ENCODE measurements at places on chromosomes 11 and 22.

DNA sequence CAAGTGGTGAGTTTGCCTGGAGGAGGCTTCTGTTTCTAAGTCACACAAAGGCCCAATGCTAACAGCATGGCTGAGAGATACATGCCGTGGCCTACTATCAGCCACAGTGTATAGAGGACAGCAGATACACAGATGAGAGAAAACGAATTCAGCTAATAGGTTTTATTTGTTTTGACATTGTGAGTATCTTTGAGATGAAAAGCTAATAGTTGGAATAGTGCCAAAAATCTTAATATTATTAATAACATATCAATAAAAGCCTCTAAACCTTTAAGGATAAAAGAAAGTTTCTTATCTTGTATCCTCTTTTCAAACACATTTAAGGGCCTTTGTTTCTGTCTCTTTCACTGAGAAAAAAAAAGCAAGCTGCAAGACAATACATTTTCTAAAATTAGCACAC, 30.5 kb upstream of the OLFML1 start:
- no peak for DNase-seq

- peak; percentile 31 for DNase-seq
Observed at GRCh38 chr22:45602824-45603595, 68.6 kb upstream of the ATXN10 start.

GRCh38 chr11:133947321-133947756, 9.4 kb downstream of the IGSF9B start:
- peak; percentile 55 for DNase-seq

- DNase-seq, result no peak
Observed at GRCh38 chr11:98568013-98568412, 452.7 kb upstream of the CNTN5 start.

DNA sequence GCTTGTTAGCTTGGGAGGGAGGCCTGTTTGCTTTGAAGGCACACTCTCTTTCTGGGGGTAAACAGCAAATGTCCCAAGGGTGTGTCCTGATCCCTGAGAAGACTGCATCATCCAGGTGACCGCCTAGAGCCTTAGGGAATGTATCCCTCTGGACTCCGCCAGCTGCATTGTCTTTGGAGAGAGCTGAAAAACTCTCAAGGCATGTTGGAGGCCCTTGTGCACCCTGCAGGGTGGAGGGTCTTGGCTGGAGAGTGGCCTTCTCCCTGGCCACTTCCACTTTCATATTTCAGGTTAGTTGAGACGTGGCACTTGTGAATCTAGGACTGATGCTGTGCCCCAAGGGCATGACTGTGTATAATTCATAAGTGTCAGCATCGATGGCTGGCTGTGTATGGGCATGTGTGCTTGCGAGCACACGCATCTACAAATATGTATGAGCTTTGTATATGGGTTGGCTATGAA, 70.6 kb downstream of the ZBTB16 start:
- DNase-seq, result no peak

GRCh38 chr22:20937031-20937793, 20.0 kb downstream of the CRKL start:
- DNase-seq, result no peak

GRCh38 chr11:2387266-2387987, 10.3 kb downstream of the CD81 start:
- no peak for DNase-seq

DNA sequence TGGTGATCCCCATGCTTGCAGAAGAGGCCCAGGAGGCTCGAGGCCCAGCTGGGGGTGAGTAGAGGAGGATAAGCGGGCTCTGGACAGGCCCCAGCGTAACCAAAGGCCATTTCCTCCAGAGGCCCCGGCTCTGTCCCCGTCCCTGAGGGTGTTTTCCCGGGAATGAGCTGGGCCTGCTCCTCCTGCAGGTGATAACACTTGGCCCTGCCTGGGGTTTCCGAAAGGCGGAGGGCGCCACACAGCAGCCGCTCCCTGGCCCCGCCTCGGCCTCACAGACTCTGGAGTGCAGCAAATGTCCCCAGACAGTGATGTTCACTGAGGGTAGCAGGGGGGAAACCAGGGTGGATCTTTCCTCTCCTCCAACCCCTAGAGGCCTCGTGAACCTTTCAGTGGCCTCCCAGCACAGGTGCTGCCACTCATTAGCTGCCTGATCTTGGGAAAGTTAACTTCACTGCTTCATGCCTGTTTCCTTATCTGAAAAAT, 10.5 kb upstream of the MGAT3 start:
- no peak for DNase-seq

DNA sequence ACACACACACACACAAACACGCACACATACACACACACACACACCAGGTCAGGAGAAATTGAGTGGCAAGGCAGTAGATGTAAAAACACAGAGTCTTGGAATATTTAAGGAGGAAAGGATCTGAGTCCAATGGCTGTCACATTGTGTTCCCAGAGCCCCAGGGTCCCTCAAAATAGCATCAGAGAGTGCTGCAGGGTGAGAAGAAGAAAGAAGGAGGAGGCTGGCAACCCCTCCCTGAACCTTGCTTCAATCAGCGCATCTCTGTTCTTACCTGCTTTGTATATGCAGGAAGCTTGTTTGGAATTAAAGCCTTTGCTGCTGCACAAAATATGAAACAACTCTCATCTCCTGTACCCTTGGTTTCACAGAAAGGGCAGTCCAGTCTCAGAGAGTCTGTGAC, 406.5 kb downstream of the MIAT start:
- no peak for DNase-seq

GRCh38 chr22:43566561-43567332, 154.9 kb downstream of the MPPED1 start:
- DNase-seq, result no peak

DNA sequence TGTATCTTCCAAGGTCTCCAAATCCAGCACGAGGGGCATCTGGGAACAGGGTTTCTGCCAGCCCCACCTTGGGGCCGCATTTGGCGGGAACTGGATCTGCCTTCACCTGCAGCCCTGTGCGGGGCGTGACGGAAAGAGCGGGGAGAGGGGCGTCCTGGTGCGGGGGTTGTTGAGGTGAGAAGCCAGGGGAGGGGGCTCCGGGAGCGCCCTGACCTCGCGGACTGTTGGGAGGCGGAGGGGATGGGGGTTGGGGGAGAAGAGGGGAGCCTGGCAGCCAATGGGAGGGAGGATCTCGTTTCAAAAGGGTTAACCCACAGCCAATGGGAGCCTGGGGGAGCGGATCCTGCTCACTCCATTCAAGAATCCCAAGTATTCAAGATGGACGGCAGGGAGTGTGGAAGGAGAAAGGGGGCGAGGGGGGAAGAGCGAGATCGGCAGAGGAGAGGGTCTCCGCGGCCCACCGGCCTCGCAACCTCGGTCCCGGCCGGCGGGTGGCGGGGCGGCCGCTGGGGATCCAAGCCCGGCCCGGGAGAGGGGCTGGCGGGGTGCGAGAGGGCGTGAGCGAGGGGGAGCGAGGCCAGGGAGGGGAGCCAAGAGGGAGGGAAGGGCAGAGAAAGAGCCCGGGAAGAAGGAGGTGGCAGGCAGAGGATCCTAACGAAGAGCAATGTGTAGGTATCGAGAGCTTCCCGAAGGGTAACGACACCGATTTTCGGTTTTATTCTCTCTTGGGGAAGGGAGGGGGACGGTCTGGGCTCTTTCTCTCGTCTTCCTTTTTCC, 11.5 kb downstream of the YPEL4 start:
- DNase-seq, result peak; percentile 98

GRCh38 chr11:75182664-75183063, 31.8 kb downstream of the SLCO2B1 start:
- no peak for DNase-seq

GRCh38 chr11:37841016-37841415, 1243.0 kb upstream of the RAG2 start:
- DNase-seq, result no peak

DNA sequence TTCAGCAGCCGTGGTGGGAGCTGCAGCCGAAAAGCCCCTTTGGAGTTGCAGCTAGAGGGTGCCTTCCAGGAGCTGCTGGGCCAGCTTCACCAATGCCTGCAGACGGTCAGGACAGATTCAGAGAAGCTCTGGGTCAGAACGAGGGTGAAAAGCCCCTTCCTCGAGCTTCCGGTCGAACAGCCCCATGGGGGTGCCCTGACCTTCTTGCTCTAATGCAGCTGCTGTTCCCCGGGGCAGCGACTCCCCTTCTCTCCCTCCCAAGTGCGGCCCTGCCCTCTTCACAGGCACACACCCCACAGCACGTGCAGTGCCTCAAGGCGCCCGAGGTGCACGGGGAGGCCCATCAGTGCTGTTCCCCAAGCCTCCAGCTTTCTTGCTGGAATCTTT, 9.6 kb upstream of the IFITM3 start:
- DNase-seq, result no peak

GRCh38 chr11:99614352-99614751, 593.6 kb downstream of the CNTN5 start:
- no peak for DNase-seq

DNA sequence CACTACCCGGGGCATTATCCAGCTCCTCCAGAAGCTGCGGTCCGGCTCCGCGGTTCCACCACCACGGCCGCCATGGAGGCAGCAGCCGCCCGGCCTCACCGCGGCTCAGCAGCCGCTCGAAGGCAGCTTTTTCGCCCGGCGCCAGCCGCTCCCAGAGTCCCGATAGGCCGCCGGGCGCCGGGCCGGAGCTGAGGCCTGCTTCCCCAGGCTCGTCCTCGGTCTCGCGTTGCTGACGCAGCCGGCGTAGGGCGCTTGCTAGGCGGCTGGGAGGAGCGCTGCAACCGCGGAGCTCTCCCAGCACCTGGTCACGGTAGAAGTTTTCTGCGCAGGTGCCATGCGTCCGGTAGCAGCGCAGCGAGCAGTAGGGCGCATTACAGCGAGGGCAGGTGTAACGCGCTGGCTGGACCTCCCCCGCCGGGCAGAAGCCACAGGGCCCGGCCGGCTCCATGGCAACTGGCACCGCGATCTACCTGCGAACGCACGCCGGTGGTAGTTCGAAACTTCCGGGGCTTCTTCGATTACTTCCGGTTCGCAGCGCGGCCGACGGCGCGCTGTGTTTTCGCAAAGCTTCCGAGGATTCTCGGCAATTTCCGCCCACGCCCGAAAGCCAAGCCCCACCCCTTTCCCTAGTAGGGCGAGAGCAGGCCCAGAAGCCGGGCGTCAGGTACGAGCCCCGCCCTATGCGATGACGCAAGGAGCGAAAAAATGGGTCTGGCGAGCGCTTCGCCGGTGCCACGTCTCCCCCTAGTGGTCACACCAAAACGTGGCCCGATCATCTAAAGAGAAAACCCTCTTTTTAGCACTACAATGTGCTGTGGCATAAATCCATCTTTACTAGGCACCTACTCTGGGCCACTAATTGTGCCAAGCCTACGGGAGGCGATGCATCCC, at the start of gene ZNHIT2:
Gene ZNHIT2, minus strand, starts transcription at position 496 of the 891 bp plus-strand sequence. Its CDS starts 48 bp downstream, at position 448.
- peak; percentile 92 for DNase-seq

DNA sequence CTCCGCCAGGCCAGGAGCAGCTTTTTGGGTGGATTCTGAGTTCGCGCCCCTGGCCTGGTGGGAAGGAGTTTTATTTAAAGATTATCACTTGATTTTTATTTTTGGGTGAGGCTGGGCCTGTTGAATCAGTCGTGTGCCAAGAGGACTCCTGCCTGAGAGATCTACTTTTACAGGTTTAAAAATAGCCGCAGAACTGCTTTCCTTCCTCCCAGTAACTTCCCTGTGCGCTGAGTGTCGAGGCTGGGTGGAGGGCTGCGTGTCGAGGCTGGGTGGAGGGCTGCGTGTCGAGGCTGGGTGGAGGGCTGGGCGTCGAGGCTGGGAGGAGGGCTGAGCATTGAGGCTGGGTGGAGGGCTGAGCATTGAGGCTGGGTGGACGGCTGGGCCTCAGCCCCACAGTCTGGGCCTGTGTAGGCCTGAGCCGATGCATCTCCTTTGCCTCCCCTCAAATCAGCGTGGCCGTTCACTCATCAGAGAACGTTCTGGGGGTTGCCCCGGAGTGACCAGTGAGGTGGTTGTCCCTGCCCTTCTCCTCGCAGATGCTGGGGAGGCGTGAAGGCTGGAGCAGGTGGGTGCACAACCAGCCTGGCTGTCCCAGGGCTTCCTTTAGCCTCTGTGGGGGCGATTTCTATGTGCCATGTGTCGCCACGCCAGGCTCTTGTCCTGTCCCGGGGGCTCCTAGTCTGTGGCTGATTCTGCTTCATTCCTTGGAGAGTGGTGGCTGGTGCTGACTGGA, 30.1 kb downstream of the GRAMD4 start:
- DNase-seq, result no peak

DNA sequence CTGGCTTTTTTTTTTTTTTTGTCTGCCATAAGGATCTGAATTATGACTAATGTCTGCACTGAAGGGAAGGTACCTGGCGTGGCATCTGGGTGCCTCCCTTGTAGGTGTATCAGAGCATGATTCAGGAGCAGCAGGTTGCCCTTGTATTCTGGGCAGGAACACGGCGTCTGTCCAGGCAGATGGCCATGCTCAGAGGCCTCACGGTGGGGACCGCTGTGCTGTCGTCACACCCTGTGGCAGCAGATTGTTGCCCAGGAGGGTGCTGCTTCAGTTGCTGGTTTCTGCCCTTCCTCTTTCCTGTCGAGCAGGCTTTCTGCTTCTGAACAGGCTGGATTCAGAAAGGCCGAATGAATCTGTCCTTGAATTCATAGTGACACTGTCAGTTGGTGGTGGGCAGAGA, 11.0 kb downstream of the ZNRF3 start:
- DNase-seq, result peak; percentile 40

GRCh38 chr11:43542750-43543712, 137.5 kb upstream of the HSD17B12 start:
- DNase-seq, result peak; percentile 20

DNA sequence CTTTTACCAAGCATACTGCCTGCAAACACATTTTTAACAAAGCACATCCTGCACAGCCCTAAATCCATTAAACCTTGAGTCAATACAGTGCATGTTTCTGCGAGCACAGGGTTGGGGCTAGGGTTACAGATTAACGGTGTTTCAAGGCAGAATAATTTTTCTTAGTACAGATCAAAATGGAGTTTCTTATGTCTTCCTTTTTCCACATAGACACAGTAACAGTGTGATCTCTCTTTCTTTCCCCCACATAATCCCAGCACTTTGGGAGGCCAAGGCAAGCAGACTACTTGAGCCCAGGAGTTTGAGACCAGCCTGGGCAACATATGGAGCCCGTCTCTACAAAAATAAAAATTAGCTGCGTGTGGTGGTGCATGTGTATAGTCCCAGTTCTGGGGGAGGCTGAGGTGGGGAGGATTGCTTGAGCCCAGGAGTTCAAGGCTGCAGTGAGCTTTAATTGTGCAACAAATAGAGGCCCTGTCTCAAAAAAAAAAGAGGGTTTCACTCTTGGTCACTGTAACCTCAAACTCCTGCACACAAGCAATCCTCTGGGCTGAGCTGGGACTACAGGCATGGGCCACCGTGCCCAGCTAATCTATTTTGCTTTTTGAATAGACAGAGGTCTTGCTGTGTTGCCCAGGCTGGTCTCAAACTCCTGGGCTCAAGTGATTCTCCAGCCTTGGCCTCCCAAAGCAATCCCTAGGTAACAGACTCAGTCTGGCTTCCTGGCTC, 19.7 kb upstream of the SLC3A2 start:
- no peak for DNase-seq

- no peak for DNase-seq
Observed at GRCh38 chr11:100753571-100753970, 66.5 kb downstream of the ARHGAP42 start.

DNA sequence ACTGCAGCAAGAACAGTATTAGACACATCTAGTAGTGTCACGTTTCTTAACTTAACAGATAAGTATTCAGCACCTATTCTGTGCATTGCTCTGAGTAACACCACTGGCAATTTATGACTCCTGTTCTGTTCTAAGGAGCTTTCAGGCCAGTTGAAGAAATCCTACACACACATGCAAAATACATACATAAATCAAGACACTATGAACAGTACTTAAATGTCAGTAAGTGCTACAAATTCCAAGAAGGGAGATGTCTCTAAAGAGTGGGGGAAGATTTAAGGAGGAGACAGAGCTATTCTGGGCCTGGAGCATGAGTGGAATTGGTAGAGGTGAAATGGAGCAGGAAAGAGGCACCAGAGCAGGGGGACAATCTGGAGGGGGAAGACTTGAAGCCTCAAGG, 46.2 kb upstream of the CLMP start:
- no peak for DNase-seq

- DNase-seq, result peak; percentile 88
Observed at GRCh38 chr11:47204637-47204989, 10.2 kb upstream of the DDB2 start.

All from RWPE1 (cell line).